ENCODE measurements at places on chromosomes 1 and 21. TPM values are rescaled to one million over a fixed set of nuclear protein-coding genes. Genes with fewer than 3 reads are reported as not detected.

GNG12 gene
- 69.9 TPM for total RNA-seq

SYDE2 gene
- 10.3 TPM for total RNA-seq

OTUD3 gene
- total RNA-seq = 9.7 TPM

CCDC185 gene
- total RNA-seq = not detected

S100A2 gene
- total RNA-seq = 147 TPM

MCOLN2 gene
- total RNA-seq = 0.23 TPM

TTLL7 gene
- total RNA-seq = 2.9 TPM

GJB5 gene
- total RNA-seq = 18.1 TPM

OPTC gene
- total RNA-seq = not detected

RHD gene
- total RNA-seq = not detected

AMPD1 gene
- not detected for total RNA-seq

SPOCD1 gene
- total RNA-seq = 14.6 TPM

KRTAP7-1 gene
- not detected for total RNA-seq

HAO2 gene
- total RNA-seq = not detected

CAPZB gene
- total RNA-seq = 222 TPM

S100A7 gene
- total RNA-seq = not detected

NTNG1 gene
- not detected for total RNA-seq

UBASH3A gene
- not detected for total RNA-seq

RUNX3 gene
- not detected for total RNA-seq

- H3K27me3 ChIP-seq = 0 out of 2 replicates have a peak, but pooled peaks cover 2% of the 10 kb centered on the region
- H3K36me3 ChIP-seq = no peaks in the 10 kb centered on the region
- H3K4me3 ChIP-seq = no peak overlapping the region
- H3K27ac ChIP-seq = no peak overlapping the region
Observed at GRCh38 chr21:46619846-46620245, 15.0 kb upstream of the S100B start.

DNA sequence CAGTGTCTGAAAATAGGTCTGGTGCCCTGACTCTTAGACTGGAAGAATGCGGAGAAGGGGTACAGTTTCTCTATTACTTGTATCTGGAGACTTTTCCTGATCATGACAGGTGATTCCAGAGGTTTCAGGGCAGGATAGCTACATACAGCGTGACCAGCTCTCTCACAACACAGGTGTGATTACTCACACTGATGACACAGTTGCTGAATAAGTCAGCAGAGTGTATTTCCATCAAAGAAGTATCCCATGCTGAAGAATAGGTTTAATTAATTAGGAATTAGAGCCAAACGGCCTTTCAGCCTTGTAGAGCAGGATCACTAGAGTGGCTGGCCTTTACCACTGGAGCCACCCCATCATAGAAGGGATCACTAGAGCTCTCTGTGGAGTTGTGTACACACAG lies 298.6 kb downstream of the LMX1A start:
- H3K27me3 ChIP-seq = no peaks in the 10 kb centered on the region
- H3K4me3 ChIP-seq = no peak overlapping the region
- H3K36me3 ChIP-seq = no peaks in the 10 kb centered on the region
- no peaks in the 10 kb centered on the region for H3K4me1 ChIP-seq
- no peak for DNase-seq

GRCh38 chr21:37805266-37805665 lies 111.0 kb downstream of the KCNJ6 start:
- no peak overlapping the region for H3K27ac ChIP-seq
- no peaks in the 10 kb centered on the region for H3K36me3 ChIP-seq
- no peak for DNase-seq
- peaks cover 32% of the 10 kb centered on the region for H3K27me3 ChIP-seq
- H3K4me1 ChIP-seq = no peaks in the 10 kb centered on the region

- no peaks in the 10 kb centered on the region for H3K27me3 ChIP-seq
- no peaks in the 10 kb centered on the region for H3K36me3 ChIP-seq
- H3K4me1 ChIP-seq = no peaks in the 10 kb centered on the region
- no peak for DNase-seq
- no peak overlapping the region for H3K4me3 ChIP-seq
Observed at GRCh38 chr1:196897158-196897828, 9.4 kb downstream of the CFHR4 start.

GRCh38 chr1:20344738-20345137 lies 54.1 kb downstream of the VWA5B1 start:
- DNase-seq = no peak
- no peak overlapping the region for H3K27ac ChIP-seq
- H3K4me3 ChIP-seq = no peak overlapping the region

- H3K36me3 ChIP-seq = 0 out of 2 replicates have a peak, but pooled peaks cover 8% of the 10 kb centered on the region
- H3K27me3 ChIP-seq = no peaks in the 10 kb centered on the region
- peak; percentile 96 for DNase-seq
- peak overlapping the region; percentile 25 for H3K4me3 ChIP-seq
- H3K4me1 ChIP-seq = peaks cover 80% of the 10 kb centered on the region
- H3K27ac ChIP-seq = peak overlapping the region; percentile 98
Observed at GRCh38 chr1:164772635-164773034, 213.7 kb downstream of the PBX1 start.

GRCh38 chr1:94118013-94118412 lies 2.9 kb downstream of the ABCA4 start:
- peaks cover 49% of the 10 kb centered on the region for H3K4me1 ChIP-seq
- no peak overlapping the region for H3K4me3 ChIP-seq
- H3K27me3 ChIP-seq = no peaks in the 10 kb centered on the region

DNA sequence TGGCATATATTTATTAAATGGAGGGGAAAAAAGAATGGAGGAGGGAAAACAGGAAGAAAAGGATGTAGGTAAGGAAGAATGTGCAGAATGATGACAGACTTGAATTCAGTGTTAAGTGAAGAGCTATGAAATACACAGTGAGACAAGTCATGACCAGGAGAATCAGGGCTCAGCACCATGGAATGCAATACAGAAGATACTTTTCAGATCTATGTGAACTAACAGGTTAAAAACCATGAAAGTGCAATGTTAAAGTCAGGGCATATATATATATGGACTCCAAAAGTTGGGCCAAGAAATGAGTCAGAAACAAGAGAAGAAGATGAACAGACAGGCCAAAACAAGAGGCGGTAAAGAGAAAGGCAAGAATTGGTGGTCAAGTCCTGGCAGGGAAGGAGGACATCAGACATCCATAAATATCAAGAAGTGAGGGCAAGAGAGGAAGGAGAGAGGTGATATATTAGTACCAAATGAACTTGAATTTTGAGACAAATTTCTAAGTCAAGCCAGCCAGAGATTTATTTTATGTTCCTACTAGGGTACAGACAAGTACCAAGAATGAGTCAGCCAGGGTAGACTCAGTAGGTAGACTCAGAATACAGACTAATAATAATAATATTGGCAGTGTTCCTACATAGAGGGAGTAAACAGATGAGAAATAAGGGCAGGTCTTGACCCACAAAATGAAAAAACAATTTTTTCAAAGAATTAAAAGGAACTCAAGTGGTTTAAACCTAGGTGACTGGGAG lies 39.5 kb upstream of the MCOLN3 start:
- no peak overlapping the region for H3K27ac ChIP-seq
- H3K4me3 ChIP-seq = no peak overlapping the region
- no peak for DNase-seq
- H3K36me3 ChIP-seq = no peaks in the 10 kb centered on the region
- no peaks in the 10 kb centered on the region for H3K27me3 ChIP-seq

- H3K36me3 ChIP-seq = no peaks in the 10 kb centered on the region
- no peak for DNase-seq
- no peaks in the 10 kb centered on the region for H3K27me3 ChIP-seq
- H3K27ac ChIP-seq = no peak overlapping the region
Observed at GRCh38 chr1:78447086-78447485, 43.7 kb upstream of the PTGFR start.

GRCh38 chr1:18907021-18907916 lies 4.9 kb upstream of the ALDH4A1 start:
- DNase-seq = peak; percentile 54
- H3K4me3 ChIP-seq = no peak overlapping the region
- peaks cover 14% of the 10 kb centered on the region for H3K4me1 ChIP-seq
- no peaks in the 10 kb centered on the region for H3K27me3 ChIP-seq
- H3K36me3 ChIP-seq = no peaks in the 10 kb centered on the region

DNA sequence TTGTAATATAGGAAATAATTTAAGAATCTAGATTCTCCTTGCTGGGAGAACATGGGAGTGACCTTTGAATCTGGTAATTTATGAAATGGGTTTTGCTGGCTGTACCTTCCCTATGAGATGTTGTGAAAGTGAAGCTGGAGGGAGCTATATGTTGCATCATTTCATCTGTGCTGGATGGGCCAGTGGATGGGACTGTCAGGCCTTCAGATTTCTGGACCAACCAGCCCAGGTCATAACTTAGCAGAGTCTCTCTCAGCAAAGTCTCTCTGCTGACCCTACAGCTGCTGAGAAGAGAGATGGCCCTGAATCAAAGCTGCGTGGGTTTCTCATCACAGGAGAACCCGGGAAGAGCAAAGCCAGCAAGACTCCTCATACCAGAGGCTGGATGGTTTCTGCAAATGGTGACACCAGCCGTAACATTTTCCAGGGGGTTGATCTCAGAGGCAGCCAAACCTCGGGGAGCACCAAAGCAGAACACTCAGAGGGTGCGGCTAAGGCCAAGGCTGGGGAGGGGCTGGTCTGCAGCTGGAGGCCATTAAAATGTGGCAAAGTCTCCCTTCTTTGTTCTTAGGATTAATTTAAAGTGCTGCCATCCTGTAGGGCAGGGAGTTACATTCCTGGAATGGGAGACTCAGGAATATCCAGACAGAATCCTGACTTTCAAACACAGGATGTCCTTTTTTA lies 18.2 kb upstream of the PTGFRN start:
- H3K36me3 ChIP-seq = no peaks in the 10 kb centered on the region
- no peak for DNase-seq
- no peaks in the 10 kb centered on the region for H3K4me1 ChIP-seq
- H3K4me3 ChIP-seq = no peak overlapping the region
- H3K27me3 ChIP-seq = no peaks in the 10 kb centered on the region
- H3K27ac ChIP-seq = no peak overlapping the region

DNA sequence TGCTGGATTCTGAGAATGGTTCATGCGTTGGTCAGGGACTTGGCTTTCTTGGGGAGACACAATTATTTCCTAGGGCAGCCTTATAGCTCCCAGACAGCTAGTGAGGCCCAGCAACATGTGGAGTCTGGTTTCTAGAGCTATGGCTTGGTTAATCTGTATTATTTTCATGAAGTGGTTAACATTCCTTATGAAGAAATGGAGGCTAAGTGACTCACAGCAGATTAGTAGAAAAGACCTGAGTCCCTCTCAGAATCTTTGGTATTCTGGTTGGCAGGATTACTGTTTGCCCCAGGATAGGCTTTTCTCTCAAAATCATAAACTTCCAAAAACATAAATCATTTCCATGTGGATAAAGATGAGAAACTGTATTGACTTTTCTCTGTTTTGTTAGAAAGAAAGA lies 42.3 kb downstream of the DUSP10 start:
- H3K27ac ChIP-seq = no peak overlapping the region
- DNase-seq = no peak
- H3K27me3 ChIP-seq = no peaks in the 10 kb centered on the region

DNA sequence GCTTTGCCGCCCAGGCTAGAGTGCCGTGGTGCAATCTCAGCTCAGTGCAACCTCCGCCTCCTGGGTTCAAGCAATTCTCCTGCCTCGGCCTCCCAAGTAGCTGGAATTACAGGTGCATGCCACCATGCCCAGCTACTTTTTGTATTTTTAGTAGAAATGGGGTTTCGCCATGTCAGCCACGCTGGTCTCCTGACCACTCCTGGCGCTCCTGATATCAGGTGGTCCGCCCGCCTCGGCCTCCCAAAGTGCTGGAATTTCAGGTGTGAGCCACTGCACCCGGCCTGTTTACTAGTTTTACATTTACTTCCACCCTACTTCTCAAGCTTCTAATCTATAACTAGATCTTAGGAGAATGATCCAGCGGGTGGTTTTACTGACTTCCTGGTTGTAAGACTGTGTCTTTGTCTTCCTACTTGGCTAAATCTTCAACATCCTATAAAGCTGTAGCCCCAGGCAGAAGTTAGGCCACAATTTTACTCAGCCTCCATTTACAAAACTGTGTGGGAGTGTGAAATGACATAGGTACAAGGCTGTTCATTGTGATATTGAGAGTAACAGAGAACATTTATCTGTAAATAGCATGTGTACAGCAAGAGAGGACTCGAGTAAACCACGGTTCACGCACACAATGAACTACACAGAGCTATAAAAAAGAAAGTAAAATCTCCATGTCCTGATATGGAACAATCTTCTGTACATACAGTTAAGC lies 9.6 kb upstream of the POU2F1 start:
- no peak overlapping the region for H3K4me3 ChIP-seq
- no peaks in the 10 kb centered on the region for H3K36me3 ChIP-seq
- DNase-seq = no peak

- H3K4me1 ChIP-seq = peaks cover 13% of the 10 kb centered on the region
- H3K27me3 ChIP-seq = no peaks in the 10 kb centered on the region
- DNase-seq = peak; percentile 97
Observed at GRCh38 chr1:2227346-2228156, 568 bp upstream of the SKI start.

- H3K4me3 ChIP-seq = peak overlapping the region; percentile 60
- no peaks in the 10 kb centered on the region for H3K27me3 ChIP-seq
- H3K4me1 ChIP-seq = peaks cover 9% of the 10 kb centered on the region
- no peak overlapping the region for H3K27ac ChIP-seq
Observed at GRCh38 chr1:222464841-222465210, 83.1 kb downstream of the HHIPL2 start.

GRCh38 chr1:165564561-165564960 lies 20.8 kb downstream of the LRRC52 start:
- no peaks in the 10 kb centered on the region for H3K4me1 ChIP-seq
- no peak overlapping the region for H3K4me3 ChIP-seq
- no peak for DNase-seq

DNA sequence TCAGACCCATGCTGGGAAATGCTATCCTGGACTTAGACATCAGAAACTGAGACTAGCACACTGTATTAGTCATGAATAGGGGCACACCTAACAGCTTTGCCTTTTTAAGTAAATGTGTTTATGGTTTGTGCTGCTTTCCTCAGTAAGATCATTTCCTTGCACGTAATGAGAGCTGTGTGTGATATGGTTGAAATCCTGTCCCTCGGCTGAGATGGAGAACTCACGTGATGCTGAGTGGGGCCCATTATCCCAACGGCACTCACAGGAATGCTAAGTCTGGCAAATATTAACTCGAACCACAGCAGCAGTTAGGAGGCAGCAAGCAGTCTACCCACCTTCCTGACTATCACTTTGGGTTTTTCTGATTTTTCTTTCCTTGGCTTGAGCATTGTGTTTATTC lies 38.2 kb downstream of the BCL9 start:
- H3K36me3 ChIP-seq = no peaks in the 10 kb centered on the region
- H3K27ac ChIP-seq = no peak overlapping the region
- H3K27me3 ChIP-seq = no peaks in the 10 kb centered on the region
- H3K4me3 ChIP-seq = no peak overlapping the region
- no peak for DNase-seq

DNA sequence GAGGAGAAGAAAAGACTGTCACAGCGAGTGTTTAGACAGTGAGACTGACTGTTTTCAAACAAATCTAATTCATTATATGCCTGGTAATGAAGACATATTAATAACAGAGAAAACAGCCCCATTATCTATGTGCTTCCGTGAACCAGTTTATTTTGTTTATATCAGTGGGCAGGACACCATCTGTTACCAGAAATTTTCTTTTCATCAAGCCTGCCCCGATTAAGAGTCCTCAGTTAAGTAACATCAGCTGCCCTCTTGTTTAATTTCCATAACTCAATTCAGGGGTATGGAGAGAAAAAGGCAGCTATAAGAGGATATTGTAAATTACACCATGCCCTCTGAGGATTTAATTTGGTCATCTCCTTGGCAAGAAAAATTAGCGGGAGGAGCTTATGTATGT lies 94.0 kb downstream of the TMEM200B start:
- H3K4me1 ChIP-seq = no peaks in the 10 kb centered on the region
- DNase-seq = no peak
- H3K4me3 ChIP-seq = no peak overlapping the region
- H3K27me3 ChIP-seq = no peaks in the 10 kb centered on the region
- H3K36me3 ChIP-seq = no peaks in the 10 kb centered on the region
- H3K27ac ChIP-seq = no peak overlapping the region

- no peaks in the 10 kb centered on the region for H3K27me3 ChIP-seq
- H3K4me1 ChIP-seq = 0 out of 2 replicates have a peak, but pooled peaks cover 6% of the 10 kb centered on the region
- DNase-seq = no peak
- H3K36me3 ChIP-seq = no peaks in the 10 kb centered on the region
Observed at GRCh38 chr1:215243345-215244054, 161.0 kb downstream of the KCNK2 start.

Data from PC-9 (cell line).